ENCODE measurements at places on chromosomes 2 and 18.

DNA sequence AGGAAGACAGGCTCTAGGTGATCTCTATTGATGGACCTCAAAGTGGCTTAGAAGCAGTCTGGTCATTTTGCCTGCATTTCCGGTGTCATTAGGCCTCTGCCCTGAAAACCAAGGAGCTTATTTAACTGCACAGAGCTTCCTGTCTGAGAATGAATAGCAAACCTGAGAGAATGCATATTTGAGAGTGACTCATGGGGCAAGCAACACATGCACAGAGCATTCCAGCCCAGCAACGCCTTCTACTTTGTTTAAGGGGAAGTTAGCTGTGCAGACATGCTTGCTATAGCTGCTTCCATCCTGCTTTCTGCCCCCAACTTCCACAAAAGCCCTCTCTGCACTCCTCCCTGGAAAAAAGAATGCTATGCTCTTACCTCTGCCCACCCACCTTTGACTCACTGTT, 232.8 kb downstream of the GRB14 start:
- DNase-seq, result peak; percentile 85

DNA sequence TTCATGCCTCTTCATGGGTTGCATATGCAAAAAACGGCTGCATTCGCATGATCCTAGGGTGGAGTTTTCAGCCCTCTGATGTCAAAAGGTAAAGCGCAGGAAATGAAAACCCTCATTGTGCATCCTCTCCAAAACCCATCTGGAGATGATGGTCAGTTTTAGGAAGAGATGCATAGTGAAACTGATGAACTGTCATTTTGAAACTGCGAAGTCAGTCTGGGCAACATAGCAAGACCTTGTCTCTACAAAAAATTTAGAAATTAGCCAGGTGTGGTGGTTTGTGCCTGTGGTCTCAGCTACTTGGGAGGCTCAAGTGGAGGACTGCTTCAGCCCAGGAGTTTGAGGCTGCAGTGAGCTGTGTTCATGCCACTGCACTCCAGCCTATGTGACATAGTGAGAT, 2.5 kb upstream of the TTLL4 start:
- no peak for DNase-seq

DNA sequence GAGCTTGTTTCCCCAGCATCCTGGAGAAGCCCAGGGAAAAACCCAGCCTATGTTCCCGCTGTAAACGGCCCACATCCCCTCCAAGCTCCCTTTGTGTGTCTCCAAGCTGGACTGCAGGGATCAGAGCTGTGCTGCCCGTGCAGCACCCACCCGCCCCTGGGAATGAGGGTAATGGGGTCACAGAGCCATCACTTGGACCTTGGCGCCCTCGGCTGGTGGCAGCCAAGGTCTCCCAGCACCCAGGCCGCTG, 670 bp upstream of the INPP5D start:
- no peak for DNase-seq

GRCh38 chr18:44545359-44545985, 135.2 kb upstream of the SETBP1 start:
- DNase-seq, result no peak

- peak; percentile 53 for DNase-seq
These were observed 17.0 kb downstream of the VRK2 start for GRCh38 chr2:58063641-58064040.

DNA sequence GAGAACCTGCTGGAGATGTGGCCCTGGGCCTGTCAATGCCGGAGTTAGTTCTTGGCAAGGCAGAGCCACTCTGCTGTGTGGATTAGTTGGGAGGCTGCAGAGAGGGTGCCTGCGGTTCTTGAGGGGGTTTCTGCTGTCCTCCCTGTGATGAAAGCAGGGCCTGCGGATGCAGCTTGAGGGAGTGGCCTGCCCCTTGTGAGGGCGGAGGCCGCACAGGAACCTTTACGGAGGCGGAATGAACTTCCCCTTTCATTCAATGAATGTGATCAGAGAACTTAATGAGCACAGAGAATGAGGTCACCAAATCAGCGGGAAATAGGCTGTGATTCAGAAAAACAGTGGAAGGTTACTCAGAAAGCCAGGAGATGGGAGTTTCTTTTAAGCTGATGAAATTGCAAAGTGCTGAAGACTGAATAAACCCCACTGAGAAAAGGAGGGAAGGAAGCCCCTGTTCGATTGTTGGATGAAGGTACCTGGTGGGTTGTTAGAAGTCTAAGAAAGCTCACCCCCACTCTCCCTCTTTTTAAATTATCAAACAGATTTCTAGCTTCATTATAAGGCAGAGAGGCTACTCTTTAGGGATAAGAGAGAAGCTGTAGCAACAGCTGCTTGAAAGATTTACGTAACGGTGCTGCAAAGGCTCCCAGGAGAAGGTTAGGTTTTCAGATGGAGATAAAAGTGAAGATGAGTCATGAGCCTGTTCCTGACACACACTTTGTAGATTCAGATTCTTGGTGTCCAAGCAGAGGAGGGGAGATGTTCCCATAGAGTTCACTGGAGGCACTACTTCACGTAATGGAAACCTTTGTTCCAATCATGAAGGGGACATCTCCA, 47.4 kb downstream of the VWA3B start:
- DNase-seq, result peak; percentile 51

DNA sequence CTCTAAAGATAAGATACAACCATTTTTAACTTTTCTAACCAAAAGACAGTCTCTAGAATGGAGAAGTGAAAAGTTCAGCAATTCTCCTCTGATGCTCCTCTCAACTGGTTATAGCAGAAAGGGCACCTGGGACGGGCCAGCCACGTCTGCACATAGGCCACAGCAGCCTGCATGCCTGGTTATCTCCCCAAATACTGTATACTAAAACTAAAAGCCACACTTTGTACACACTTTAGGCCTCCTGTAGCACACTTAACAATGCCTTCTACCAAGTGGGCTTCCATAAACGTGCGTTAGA, 179.1 kb downstream of the ANKRD44 start:
- DNase-seq, result no peak

DNA sequence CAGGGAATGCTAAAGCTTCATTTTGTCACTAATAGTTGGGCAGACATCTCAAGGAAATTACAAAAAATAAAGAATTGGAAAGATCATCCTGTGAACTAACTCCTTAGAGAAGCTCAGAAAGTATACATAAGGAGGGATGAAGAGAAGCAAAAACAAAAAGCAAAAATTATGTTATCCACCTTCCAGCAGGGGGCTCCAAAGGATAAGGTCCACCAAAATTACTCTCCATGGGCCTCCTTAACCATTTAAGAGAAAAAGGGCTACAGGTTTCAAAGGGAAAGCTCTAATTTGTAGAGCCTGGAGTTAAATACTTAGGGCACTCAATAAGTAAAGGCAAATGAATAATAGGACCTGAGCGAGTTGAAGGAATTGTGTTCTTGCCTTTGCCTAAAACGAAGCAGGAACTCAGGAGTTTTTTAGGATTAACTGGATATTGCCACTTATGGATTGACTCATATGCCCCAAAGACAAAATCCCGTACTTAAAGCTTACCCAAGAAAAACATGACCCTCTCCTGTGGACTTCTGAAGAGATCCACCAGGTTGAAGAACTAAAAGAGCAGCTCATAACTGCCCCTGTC, 1167.9 kb downstream of the DSC3 start:
- DNase-seq, result peak; percentile 53

DNA sequence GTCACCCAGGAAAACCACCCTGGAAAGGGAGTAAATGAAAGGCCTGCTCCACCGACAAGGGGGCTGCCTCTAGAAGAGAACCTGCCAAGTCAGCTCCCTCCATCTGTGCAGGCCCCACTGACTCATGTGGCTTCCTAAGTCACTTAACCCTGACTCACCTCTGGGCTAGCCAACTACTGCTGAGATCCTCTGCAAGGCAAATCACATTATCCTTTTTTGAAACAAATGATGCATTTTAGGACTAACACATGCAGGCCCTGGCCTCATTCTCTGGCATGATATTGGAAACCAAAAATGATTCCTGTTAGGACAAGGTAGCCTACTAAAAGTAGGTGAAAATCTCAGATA, 474.6 kb downstream of the EPHA4 start:
- DNase-seq, result peak; percentile 88

DNA sequence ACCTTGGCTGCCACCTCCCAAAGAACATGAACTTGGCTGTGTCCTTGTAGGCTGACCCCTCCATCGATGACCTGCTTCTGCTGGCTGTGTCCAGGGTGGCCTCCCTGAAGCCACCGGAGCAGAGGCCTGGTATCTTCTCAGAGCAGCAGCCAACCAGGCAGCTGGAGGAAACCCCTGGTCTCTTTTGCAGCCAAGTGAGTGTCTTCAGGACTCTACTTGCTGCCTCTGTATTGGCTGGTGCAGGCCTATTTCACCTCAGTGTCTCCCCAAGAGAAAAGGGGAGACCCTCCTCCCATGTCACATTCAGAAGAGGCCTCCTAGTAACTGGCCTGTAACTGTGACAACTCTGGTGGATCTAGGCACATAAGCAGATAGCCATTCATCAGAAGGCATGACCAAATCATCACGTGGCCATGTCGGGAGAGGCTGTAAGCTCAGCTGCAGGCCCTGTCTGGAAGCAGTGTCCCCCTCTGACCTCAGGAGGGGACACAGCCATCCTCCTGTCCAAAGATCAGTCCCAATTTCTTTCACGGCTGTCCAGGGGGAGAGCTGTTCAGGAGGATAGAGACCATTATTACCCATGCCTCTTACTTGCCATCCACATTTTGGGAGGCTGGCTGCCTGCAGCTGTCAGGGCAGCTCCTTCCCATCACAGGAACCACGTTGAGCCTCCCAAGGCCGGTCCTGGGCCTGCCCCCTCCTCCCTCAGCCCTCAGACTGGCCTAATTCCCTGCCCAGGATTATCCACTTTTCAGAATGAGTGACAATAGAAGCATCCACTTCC, 20.9 kb upstream of the ROCK2 start:
- no peak for DNase-seq

DNA sequence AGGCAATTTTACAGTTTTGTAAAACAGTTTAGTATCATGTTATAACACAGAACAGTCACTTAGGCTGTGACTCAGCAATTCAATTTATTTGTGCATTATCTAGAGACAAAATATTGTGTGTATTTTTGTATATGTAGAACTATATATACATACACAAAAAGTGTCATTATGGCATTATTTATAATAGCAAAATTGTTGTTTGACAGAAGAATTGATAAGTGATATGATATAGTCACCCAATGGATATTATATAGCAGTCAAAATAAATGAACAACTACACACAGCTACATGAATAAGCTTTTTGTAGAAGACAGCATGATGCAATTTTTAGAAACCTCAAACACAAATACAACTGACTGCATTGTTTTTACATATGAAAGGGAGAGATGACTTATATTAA, 334.0 kb downstream of the TRIB2 start:
- peak; percentile 52 for DNase-seq

GRCh38 chr2:113700186-113700841, 56.1 kb downstream of the SLC35F5 start:
- no peak for DNase-seq

- DNase-seq, result peak; percentile 67
These were observed 3.1 kb upstream of the MATN3 start for GRCh38 chr2:20015482-20016083.

DNA sequence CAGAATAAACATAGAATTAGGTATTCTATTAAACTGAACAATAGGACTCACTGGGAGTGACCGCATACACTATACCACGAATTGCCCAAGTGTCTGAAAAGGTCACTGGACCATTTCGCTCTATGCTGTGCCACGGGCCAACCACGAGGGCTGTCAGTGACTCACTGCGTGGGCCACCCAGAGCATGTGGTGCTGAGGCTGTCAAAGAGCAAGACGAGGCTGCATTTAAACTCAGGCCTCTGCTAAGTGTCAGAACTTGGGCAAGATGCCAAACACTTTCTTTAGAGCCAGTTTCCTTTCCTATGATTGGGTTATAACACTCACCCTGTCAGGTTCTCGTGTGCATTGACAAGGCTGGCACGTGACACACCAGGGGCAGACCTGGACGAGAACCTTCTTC, 97.5 kb downstream of the SH3YL1 start:
- DNase-seq, result no peak

DNA sequence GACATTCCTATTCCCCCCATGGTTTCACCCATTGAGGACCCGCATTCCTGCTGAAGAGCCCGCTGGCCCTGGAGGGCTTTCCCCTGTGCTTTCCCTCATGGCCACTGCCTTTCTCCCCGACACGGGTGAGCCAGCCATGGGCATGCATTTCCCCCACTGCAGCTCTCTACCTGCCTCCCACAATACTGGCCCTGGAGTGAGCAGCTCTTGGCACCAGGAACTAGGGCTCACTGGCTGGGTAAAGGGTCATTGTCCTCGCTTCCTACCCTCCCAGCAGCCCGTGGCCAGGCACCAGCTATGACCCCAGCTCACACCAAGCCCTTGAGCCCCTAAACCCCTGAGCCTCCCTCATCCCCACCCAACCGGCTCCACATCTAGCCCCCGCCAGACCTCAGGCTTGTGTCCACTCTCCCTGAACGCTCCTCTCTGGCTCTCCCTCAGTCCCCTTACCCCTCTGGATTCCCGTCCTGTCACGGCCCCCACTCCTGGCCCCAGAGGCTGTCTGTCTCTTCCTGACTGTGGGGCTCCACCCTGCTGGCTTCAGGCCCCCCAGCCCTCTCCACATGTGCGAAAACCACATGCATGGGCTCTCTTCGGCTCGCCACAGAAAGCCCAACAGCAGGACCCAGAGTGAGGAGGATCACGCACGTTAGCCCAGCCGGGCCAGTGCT, 199.8 kb downstream of the ZFP36L2 start:
- no peak for DNase-seq

DNA sequence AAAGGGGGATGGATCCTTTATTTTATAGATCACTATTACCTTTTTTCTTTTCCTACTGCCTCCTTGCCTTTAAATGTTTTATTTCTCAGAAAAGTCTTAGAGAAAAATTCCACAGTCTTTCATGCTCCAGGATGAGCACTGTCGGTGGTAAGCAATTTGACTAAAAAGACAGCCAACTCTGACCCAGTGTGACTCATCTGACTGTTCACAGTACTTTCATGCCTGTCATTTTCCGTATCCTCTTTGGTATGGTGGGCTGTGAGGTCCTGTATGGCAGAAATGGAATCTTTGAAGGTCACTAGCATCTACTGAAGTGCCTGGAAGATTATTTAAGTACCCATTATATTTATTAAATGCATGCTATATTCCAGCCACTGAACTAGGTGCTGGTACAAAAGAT, 2.1 kb upstream of the RFTN2 start:
- DNase-seq, result peak; percentile 30

DNA sequence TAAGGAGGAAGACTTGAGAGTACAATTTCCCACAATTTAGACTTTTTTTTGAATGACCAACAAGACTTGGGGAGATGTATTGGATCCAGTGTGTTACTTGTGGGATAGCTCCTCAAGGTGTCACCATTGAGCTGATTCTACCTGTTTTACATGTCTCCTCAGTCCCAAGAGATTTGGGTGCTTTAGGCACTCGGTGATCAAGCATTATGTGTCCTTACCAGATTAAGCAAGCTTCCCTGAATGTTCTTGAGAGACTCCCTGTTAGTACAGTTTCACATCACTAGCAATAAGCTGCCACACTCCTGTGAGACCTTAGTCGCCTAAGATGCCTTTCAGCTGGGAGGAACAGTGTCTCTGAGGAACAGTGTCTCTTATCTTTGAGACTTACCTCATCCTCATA, 384.3 kb upstream of the SYT4 start:
- DNase-seq, result peak; percentile 82

GRCh38 chr18:13370995-13371625, 152.6 kb downstream of the LDLRAD4 start:
- no peak for DNase-seq
